Lower lobe of right lung (tissue), 2 donors: ENCODE measurements at places on chromosomes 3 and 15. TPM values are rescaled to one million over a fixed set of nuclear protein-coding genes. Genes with fewer than 3 reads are reported as not detected.

GOLGA6L24 gene
- not detected for total RNA-seq

TKT gene
- total RNA-seq: 437 TPM

DNA sequence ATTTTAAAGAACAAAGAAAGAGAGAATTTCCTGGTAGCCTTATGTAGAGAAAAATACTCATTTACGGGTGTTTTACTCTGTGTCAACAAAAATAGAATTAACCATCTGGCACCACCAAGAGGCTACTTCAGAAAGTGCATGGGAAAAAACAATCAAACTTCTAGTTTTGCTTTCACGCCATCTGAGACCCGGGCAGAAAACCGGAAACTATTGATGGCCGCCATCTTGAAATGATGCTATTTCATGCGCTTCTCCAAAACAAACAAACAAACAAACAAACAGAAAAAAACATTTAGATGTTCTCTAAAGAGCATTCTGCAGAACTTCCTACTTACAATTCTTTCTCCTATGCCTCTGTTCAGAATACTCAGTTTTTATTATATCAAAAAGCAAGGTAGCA is 49.4 kb upstream of the SYNPR start:
- no peak overlapping the region for H3K4me3 ChIP-seq
- DNase-seq: no peak
- H3K27me3 ChIP-seq: no peaks in the 10 kb centered on the region

DNA sequence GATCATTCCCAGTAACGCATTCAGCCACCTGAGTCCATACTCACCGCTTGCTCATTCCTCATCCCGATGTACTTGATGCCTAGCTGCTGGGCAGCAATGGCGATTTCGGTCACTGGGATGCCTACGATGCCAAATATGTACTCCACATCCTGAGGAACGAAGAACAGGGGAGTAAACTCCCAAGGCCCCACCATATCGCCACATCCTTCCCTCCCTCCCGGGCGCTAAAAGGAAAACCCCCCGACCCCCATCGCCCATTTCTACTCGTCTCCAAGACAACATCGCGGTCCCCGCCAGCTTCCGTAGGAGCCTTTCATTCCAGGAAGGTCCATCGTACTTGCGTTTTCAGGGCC is 347 bp downstream of the HACL1 start:
- peaks cover 32% of the 10 kb centered on the region for H3K36me3 ChIP-seq
- peak overlapping the region; percentile 74 for H3K4me3 ChIP-seq

DNA sequence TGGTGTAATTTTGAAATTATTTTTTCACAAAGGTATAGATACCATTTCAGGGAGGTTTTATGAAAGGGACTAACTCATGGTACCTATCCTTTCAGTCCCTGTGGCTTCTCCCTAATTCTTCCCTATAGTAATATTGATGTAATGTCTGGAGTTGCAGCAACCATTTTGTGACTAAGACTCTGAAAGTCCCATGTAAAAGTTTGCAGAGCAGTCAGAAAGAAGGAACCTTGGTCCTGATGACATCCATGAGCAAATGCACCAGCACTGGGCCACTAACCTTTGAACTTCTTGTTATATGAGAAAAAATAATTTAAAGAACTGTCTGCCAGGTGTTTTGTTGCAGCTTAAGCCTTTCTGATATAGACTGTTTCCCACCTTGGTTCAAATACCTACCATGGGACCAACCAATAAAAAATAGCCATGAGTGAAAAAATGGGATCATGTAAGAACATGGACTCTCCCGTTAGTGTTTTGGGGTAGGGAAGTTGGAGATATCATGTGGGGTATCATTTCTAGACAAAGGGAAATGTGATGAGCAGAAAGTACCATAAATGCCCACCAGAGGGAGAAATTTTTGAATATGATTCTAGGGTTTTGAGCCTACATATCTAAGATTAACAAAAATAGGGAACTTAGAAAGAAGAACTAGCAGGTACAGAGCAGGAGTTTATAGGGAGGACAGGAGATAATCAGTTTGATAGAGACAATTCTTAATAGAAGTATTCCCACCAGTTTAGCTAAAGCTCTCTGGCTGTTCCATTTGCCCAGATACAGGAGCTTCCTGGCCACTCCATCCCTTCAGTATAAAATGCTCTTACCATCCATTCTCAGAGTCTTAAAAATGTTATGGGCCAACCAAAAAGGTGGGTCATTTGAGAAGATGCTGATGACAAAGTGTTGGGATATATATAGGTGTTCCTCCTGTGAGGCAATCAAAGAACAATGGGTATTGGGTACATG is 3.4 kb upstream of the CPOX start:
- H3K4me1 ChIP-seq: peaks cover 15% of the 10 kb centered on the region
- H3K27ac ChIP-seq: no peak overlapping the region
- H3K27me3 ChIP-seq: no peaks in the 10 kb centered on the region
- no peak for DNase-seq
- no peak overlapping the region for H3K4me3 ChIP-seq

- no peaks in the 10 kb centered on the region for H3K27me3 ChIP-seq
- no peak overlapping the region for H3K27ac ChIP-seq
- no peak overlapping the region for H3K4me3 ChIP-seq
Observed at GRCh38 chr15:77112838-77113504, 42.1 kb upstream of the TSPAN3 start.

- no peaks in the 10 kb centered on the region for H3K27me3 ChIP-seq
- H3K4me3 ChIP-seq: no peak overlapping the region
- no peaks in the 10 kb centered on the region for H3K4me1 ChIP-seq
- no peaks in the 10 kb centered on the region for H3K36me3 ChIP-seq
Observed at GRCh38 chr3:115648559-115648958, 25.2 kb downstream of the GAP43 start.
